ENCODE measurements at places on chromosomes 1 and 21. TPM values are rescaled to one million over a fixed set of nuclear protein-coding genes. Genes with fewer than 3 reads are reported as not detected.

Gene KIF14
- total RNA-seq = not detected

DNA sequence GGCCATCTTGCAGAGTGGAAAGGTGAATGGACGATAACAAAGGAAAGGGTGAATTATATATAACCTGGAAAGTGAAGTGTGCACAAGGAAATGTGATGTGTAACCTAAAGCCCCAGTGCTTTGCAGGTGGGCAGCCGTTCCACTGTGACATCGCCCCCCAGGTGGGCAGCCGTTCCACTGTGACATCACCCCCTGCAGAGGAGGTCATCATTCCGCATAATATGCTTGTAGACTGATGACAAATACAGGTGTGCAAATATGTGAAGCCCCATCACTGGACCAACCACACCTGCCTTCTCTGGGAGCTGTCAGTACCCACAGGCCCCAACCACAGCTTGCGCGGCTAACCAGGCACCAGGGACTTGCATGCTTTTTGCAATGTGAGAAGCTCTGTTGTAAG lies 4.7 kb upstream of the ZNF496 start:
- no peak for DNase-seq

DNA sequence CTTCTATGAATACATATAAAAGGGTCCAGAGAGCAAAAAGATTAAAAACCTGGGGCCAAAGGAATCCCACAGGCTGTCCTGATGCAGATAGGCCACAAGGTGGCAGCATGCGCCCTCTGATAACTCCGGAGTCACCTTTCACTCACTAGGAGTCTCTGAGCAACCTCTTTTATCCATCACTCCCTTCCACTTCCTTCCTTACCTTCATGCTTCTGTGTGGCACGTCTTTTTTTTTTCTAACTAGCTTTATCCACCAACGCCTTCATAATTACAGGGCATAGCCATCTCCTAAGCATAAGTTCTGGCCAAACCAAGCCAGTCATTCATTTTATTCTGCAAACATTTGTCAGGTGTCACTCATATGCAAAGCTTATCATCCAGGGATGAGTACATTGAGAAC lies 3.9 kb upstream of the PGLYRP4 start:
- DNase-seq = peak; percentile 70

DNA sequence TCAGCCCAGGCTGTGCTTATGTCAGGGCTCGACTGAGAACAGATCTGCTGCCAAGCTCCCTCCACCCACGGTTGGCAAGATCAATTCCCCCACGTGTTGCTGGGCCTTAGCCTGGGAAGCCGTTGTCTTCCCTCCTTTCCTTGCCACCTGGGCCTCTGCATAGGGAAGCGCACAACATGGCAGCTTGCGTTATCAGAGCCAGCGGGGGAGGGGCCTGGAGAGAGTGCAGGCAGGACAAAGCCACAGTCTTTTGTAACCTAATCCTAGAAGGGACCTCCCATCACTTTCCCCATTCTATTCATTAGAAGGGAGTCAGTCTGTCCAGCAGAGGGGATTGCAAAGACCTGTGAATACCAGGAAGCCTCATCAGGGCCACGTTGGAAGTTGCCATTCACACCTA lies 17.0 kb upstream of the IGSF21 start:
- DNase-seq = no peak

- no peak for DNase-seq
These were observed 888.3 kb downstream of the LTN1 start for GRCh38 chr21:28104346-28104745.

Gene KPRP
- not detected for total RNA-seq

Data from body of pancreas (tissue), 4 donors.